Stimulated activated CD8-positive, alpha-beta memory T cell treated with anti-CD3 and anti-CD28 coated beads, Interleukin-15, amount 100 ng/mL, for 24 hours (primary cell): ENCODE measurements at places on chromosomes 11 and 22.

GRCh38 chr11:7435176-7435575, 50.1 kb upstream of the OLFML1 start:
- no peak for DNase-seq

GRCh38 chr11:2539371-2540222, 94.8 kb downstream of the KCNQ1 start:
- no peak for DNase-seq

- no peak for DNase-seq
Measured at GRCh38 chr11:97610000-97610399, 1220.2 kb downstream of the JRKL start.

DNA sequence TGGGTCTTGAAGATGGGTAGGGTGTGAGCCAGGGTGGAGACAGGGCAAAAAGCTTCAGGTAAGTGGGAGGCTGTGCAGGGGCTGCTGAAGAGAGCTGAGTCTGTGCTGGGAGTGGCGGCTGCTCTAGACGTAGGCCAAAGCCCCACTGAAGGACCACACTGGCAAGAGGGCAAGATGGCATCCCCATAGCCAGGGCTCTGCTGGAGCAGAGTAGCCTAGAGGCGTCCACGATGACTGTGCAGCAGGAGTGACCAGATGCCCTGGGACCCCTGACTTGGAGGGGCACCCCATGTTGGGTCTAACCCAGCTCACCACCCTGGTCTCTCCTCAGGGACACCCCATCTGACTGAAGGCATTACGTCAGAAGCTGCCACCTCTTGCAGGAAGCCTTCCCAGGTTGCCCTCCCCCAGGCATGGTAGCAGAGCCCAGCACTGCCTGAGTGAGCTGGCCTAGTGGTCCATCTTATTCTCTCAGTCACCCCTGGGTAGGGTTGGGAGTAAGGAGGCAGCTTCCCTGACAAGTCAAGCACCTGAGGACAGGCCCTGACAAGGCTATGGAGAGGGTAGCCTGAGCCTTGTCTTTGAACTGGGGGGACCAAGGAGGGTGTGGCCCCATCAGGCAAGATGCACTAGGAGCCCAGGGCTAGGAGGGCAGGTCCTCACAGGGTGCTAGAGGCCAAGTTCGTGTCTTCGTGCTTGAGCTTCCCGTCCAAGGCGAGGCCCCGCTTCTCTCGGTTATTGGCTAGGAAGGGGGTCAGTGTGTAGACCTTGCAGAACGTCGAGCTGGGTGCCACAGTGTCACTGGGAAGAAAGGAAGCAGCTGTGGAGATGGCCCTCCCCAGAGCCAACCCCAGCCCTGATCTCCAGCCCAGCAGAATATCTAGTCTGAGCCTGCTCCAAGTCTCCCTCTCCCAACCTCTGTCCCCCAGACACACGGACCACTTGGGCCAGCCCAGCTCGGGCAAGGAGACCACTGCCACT, 33.1 kb downstream of the TPBGL start:
- DNase-seq = no peak

DNA sequence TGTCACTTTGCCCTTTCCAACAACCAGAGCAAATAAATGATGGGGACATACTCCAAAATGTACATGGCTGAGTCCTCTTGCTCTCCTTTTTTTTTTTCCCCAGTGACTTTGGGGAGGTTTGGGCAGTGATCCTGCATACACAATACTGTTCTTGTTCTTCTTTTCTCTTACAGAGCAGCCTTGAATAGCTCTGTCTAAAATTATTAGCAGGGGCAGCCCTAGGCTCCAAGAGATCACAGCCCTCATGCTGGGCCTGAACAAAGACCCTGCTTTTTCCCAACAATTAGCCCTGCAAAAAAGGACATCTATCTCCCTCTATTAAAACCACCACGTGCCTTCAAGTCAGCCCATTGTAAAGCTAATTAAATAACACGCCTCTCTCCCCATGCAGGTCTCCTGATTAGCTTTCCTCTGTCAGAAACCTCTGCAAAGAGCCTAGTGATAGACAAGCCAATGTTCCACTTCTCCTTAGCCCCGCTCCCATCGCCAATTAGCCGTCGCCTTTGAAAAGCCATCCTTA, 54.7 kb downstream of the ETS1 start:
- DNase-seq = no peak

GRCh38 chr11:35615921-35616900, 2.0 kb upstream of the FJX1 start:
- DNase-seq = no peak

GRCh38 chr11:76763573-76764346, 19.4 kb upstream of the TSKU start:
- no peak for DNase-seq

GRCh38 chr11:96328395-96329010, 14.5 kb downstream of the MAML2 start:
- DNase-seq = no peak
